D721Med (cell line): ENCODE measurements at places on chromosomes 2 and 18.

- DNase-seq, result no peak
Observed at GRCh38 chr2:582792-583528, 94.2 kb downstream of the TMEM18 start.

DNA sequence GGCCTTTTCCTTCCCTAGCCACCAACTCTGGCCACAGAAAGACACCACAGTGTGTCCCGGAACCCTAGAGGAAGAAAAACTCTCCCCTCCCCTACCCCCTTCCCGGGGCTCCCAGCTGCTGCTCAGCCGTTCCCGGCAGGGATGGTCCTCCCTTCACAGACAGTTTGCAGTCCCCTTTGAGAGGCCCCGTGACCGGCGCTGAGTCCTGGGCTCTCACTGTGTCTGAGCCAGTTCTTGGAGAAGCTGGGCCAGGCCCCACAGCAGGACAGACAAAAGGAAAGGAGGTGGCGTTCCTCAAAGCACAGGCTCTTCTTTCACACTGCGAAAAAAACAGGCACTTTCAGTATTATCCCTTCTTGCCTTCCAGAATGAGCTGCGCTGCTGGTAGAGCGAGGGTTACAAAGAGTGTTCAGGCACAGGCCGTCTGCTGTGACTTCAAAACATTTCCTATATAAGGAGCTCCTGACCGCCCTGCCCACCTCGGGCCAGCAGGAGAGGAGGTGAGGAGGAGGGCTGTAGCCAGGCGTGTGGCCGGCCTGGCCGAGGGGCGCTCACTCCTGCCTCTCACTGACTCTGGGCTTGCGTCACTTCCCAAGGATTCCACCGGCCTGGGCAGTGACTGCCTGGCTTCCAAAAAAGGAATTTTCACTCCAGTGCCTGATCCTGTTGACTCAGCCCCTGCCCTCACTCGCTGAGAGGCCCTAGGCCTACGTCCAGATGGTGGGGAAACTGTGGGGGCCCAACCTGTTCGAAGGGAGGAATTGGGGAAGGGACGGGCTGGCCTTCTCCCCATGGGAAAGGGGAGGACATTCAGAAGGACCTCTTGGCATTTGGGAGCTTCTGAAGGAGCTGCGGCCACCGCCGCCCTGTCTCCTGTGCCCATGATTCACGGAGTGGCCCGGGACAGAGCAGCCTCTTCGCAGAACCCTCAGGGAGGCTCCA, 24.9 kb downstream of the CIDEA start:
- DNase-seq, result no peak

DNA sequence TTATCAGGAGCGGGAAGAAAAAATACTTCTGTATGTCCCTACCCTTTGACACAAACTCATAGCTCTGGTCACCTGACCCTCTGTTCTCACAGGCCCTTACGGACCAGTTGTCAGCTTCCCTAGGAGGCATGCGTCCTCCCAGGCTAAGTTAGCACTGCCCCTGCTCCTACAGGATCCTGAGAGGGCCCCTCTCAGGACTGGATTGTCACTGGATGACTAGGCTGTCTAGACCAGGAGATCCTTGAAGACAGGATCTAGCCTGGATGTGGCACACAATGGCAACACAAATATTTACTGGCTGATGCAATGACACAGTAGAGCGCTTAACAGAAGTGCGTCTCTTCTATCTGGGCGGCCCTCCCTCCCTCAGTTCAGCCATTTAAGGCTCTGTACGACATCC, 7.7 kb downstream of the FAM228A start:
- no peak for DNase-seq

DNA sequence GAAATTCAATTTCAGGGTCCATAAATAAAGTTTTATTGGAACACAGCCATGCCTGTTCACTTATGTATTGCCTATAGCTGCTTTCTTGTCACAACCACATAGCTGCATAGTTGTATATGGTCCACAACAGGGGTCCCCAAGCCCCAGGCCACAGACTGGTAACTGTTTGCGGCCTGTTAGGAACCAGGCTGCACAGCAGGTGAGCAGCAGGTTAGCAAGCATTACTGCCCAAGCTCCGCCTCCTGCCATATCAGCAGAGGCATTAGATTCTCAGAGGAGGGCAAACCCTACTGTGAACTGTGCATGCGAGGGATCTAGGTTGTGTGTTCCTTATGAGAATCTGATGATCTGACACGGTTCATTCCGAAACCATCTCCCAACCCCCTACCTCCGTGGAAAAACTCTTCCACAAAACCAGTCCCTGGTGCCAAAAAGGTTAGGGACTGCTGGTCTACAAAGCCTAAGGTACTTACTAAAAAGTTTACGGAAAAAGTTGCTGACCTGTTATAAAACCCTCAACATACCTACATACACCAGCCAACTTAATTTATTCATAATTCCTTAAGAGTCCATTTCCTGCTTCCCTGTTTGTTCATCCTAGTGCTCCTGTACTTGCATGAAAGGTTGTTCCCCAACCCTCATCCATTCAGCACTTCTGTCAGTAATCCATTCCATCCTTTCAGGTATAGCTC, 40.1 kb downstream of the NDUFAF7 start:
- DNase-seq, result no peak

DNA sequence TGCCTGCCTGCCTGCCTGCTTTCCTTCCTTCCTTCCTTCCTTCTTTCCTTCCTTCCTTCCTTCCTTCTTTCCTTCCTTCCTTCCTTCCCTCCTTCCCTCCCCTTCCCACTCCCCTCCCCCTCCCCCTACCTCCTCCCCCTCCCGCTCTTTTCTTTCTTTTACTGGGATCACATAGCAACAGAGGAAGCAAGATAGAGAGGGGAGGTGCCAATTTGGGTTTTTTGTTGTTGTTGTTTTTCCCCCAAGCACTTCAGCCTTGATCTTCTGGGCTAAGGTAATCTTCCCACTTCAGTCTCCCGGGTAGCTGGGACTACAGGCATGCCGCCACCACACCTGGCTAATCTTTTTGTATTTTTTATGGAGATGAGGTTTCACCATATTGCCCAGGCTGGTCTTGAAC, 20.0 kb downstream of the PPM1B start:
- no peak for DNase-seq

DNA sequence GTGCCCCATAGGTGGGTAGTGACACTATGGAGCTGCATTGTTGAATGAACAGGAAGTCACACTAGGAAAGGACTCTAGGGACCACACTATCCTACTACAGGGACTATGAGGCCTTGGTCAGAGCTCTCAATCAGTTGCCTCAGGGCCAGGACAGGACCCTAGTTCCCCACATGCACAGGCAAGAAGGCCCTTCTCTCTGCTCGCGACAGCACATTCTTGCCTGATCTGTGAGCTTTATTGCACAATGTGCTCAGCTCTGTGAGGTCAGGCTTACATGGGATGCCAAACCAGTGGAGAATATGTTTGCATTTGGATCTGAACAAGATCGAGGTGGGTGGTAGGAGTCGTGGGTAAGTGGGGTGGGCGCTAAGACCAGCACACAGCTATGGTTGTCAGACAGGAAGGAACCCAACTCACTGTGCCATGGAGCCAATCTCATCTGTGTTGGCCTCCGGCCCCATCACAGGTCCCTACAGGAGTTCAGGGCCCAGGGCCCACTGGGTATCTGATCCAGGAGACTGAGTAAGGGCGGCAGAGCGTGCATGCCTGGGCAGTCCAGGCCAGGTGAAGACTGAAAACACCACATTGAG, 8.0 kb downstream of the PCARE start:
- DNase-seq, result no peak

DNA sequence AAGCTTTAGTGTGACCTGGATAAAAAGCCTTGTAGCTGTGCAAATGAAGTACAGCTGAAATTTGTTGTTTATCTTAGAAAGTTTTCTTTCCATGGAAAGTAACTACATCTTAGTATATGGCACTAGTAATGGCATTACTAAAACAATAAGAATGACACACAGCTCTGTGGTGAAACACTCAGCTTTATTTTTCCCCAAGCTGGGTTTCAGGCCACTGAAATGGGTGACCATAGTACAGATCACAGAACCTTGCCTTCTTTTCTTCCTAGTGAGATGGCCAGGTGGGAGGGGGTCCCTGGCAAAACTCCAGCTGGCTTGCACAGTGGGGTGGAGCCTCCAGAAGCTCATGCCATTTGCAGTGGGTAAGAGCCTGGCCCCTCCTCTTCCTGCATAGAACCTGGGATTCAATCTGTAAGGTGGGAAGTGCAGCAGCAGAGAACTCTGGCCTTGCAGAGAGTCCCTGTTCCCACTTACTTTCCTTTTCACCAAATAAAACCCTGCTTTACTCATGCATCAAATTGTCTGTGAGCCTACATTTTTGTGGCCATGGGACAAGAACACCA, 17.6 kb upstream of the GRP start:
- DNase-seq, result no peak

GRCh38 chr18:21904856-21905255, 164.3 kb downstream of the MIB1 start:
- no peak for DNase-seq

DNA sequence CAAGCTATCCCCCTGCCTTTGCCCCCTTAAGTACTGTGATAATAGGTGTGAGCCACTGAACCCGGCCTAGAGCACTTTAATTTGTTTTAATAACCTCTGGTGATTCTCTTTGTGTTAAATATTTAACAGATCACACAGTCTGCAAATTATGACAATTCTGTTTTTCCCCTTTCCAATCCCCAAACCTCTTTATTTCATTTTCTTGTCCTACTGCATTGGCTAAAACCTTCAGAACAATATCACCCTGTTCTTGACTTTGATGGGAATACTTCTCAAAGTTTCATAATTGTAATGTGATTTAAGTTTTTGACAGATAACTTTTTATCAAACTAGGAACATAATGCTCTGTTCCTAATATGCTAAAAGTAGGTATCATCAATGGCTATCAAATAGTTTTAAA, 44.5 kb downstream of the USP37 start:
- DNase-seq, result no peak

DNA sequence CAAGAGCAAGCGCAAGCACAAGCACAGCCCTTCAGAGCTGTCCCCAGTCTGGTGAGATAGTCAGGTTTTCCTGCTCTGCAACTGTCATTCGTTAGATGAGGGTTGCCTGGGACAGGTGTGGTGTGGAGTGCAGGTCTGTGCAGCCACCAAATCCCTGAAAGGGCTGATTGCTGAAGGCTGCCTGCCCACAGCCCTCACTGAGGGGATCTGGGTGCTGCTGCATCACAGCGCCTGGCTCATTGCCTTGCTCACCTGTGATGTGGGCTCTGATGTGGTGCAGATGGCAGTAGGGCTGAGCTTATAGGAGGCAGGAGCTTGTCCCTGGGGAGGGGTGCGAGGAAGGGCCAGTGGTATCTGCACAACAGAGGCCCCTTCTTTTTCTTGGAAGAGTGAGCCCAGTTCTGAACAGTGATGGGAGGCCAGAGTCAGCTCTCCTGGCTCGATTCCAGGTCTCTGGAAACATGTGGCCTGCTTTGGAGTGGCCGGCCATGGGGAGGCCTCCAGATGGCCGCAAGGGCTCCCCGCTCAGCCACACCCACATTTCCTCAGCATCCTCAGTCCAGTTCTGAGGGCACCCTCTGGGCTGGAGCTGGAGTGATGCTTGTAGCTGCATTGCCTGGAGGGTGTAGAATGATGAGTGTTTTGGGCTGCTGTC, 11.4 kb downstream of the UBE2F start:
- no peak for DNase-seq
